ENCODE measurements at places on chromosomes 4 and X.

- no peak for DNase-seq
Measured at GRCh38 chrX:17833954-17834353, 27.1 kb downstream of the RAI2 start.

DNA sequence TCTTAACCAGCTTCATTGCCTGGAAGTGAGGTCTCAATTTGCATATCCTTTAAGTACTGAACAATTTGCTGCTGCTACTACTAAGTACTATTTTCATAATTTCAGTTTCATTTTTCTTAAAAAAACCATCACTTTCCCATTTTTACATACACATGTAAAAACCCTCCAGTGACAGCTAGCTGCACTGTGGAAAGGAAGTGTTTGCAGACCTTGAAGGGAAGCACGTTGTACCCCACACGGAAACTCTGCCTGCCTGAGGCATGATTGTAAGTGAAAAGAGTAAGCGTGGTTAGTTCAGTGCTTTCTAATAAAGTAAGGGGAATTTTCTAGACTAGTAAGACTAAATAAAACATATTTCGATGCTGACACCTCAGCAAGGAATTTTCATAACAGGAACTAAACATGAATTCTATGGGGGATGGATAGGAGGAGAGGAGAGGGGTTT is 103.6 kb downstream of the RAPGEF2 start:
- DNase-seq = peak; percentile 6

DNA sequence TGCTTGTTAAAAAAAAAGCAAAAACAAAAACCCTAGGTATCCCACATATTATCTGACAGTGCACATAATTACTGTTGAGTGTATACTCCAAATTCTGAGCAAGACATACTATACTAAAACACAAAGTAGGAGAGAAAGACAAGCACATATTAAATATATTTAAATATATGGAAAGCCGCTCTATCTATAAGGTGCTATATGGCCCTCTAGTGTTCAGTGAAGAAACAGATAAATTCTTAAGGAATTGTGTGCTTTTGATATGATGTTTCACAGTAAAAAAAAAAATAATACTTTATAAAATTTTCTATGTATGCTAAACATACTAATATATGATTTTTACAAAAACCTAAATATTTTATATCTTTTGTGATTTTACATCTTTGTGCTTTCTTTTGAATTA is 137.8 kb downstream of the FBXW7 start:
- no peak for DNase-seq

DNA sequence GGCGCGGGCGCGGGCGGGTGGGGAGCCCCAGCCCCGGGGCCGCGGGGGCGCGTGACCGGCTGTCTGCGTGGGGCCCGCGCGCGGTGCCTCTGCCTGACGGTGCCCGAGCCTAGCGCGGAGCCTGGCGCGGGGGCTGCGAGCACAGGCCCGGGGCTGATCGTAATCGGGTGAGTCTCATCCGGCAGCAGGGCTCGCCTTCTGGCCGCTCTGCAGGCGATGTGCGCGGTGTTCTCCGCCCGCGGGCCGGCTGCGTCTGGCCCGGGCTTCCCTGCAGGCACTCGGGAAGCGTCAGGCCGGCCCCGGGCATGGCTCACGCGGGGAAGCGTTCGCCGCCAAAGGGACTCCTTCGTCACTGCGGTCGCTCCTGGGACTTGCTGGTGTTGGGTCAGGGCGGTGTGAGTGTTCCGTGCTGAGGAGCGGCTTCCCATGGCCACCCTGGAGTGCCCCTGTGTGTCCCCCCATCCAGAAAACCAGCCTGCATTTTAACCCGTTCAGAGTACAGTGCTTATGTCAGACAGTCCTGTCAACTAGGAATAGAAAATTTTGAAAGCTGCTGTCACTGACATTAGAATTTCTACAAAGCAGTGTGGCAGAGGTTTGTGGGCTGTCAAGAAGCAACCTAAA is 40.6 kb downstream of the FAM149A start:
- no peak for DNase-seq

- no peak for DNase-seq
Measured at GRCh38 chr4:107755841-107756356, 35.9 kb upstream of the PAPSS1 start.

DNA sequence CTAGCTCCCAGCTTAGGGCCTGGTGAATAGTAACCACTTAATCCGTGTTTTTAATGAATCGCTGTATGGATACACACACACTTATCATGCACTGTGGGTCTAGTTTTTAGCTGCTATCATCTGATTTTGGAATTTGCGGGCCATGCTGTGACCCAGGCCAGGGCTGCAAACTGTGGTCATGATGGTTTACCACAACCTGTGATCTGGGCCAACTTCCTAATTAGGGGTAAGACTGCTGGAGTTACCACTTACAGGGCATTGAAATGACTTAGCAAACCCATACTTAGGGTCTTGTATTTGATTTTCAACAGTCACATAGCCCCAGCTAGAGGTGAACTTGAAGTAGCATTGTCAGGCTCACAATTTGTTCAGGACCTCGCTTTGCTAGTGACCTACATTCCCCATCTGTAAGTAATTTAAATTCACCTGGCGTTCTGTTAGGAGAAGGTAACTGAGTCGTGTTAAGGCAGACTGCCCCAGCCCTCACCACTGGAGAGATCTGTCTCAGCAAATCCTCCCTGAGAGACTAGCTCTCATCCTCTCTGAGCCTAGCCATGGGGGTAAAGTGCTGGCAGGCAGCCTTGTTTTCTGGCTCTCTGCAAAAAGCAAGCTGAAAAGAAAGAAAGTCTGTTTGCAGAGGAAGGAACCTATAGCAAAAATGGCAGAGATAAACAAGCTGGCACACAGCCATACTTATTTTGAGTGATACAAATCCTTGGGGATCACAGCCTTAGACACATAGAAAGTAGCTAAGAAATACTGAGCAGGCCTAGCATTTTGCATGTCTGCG is 33.8 kb upstream of the EGFL6 start:
- no peak for DNase-seq

DNA sequence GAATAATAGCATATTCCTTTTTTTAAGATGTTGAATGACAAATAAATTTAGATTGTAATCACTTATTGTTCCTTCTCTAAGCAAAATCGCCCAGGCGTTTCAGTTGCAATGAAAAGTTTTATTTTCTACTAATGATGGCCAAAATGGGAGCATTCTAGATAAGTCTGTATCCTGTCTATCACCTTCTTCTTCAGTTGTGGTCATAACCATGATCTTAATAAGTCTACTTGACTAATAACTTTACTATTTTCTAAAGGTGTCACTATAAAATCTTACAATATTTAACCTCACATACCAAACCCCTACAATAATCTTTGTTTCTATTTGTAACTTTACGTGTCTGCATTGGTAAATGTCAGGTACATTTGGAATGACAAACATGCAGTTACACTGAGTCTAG is 723.7 kb upstream of the MAGEB2 start:
- DNase-seq = no peak

- DNase-seq = no peak
Measured at GRCh38 chr4:137635108-137635507, 102.8 kb upstream of the PCDH18 start.

- DNase-seq = no peak
Measured at GRCh38 chr4:98733601-98734000, 75.2 kb upstream of the TSPAN5 start.

- DNase-seq = peak; percentile 24
Measured at GRCh38 chr4:67573193-67573592, 14.7 kb downstream of the STAP1 start.

- DNase-seq = no peak
Measured at GRCh38 chr4:24736066-24736465, 59.3 kb upstream of the SOD3 start.

Data from CD4-positive, alpha-beta T cell treated with Interleukin-4 for 4 hours (primary cell).